Naive thymus-derived CD8-positive, alpha-beta T cell (primary cell): ENCODE measurements at places on chromosomes 6 and 20. TPM values are rescaled to one million over a fixed set of nuclear protein-coding genes. Genes with fewer than 3 reads are reported as not detected.
A peak's percentile ranks its signal among the peaks of the same experiment; 100 is the strongest.

The HS3ST5 gene
- total RNA-seq, result not detected

The DCDC2 gene
- not detected for total RNA-seq

The MRPS18B gene
- total RNA-seq, result 43.1 TPM

The SIGLEC1 gene
- total RNA-seq, result 0.62 TPM

The EYA4 gene
- not detected for total RNA-seq

The ESR1 gene
- 0.49 TPM for total RNA-seq

The PRDM13 gene
- not detected for total RNA-seq

DNA sequence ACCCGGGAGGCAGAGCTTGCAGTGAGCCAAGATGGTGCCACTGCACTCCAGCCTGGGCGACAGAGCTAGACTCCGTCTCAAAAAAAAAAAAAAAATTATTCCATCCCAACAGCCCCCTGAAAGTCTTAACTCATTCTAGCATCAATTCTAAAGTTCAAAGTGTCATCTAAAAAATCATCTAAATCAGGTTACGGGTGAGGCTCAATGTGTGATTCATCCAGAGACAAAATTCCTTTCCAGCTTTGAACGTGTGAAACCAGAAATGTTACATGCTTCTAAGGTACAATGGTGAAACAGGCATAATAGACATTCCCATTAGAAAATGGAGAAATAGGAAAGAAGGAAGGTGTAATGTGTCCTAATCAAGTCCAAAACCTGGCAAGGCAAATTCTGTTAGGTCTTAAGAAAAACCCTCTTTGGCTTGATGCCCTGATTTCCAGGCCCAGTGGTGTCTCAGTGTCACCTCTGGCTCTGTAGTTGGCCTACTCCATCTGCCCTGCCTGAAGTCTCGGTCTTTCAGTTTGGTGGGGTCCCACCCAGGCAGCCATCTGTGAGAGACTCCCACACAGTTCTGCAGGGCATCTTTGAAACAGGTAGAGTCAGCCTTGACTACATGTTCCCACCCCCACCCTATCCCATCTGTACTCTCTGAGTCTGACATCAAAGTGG lies 43.5 kb downstream of the HFE start:
- peaks cover 56% of the 10 kb centered on the region for H3K4me1 ChIP-seq
- DNase-seq, result no peak
- no peak overlapping the region for H3K4me3 ChIP-seq
- peaks cover 13% of the 10 kb centered on the region for H3K36me3 ChIP-seq

- H3K27ac ChIP-seq, result no peak overlapping the region
- H3K36me3 ChIP-seq, result peaks cover 13% of the 10 kb centered on the region
- H3K4me3 ChIP-seq, result no peak overlapping the region
- peaks cover 23% of the 10 kb centered on the region for H3K27me3 ChIP-seq
Measured at GRCh38 chr6:105628156-105628860, 225.4 kb upstream of the PREP start.

- no peak overlapping the region for H3K4me3 ChIP-seq
- no peaks in the 10 kb centered on the region for H3K4me1 ChIP-seq
- H3K27ac ChIP-seq, result no peak overlapping the region
Measured at GRCh38 chr6:164871783-164872182, 437.6 kb downstream of the C6orf118 start.

- H3K27ac ChIP-seq, result no peak overlapping the region
- no peaks in the 10 kb centered on the region for H3K36me3 ChIP-seq
- H3K27me3 ChIP-seq, result no peaks in the 10 kb centered on the region
- no peak for DNase-seq
Measured at GRCh38 chr6:124490122-124490521, 472.1 kb upstream of the RNF217 start.

GRCh38 chr6:161100072-161100471 lies 108.5 kb downstream of the MAP3K4 start:
- H3K27me3 ChIP-seq, result no peaks in the 10 kb centered on the region
- no peak overlapping the region for H3K27ac ChIP-seq
- H3K4me1 ChIP-seq, result peaks cover 2% of the 10 kb centered on the region
- no peak overlapping the region for H3K4me3 ChIP-seq
- no peak for DNase-seq
- H3K36me3 ChIP-seq, result peaks cover 23% of the 10 kb centered on the region

DNA sequence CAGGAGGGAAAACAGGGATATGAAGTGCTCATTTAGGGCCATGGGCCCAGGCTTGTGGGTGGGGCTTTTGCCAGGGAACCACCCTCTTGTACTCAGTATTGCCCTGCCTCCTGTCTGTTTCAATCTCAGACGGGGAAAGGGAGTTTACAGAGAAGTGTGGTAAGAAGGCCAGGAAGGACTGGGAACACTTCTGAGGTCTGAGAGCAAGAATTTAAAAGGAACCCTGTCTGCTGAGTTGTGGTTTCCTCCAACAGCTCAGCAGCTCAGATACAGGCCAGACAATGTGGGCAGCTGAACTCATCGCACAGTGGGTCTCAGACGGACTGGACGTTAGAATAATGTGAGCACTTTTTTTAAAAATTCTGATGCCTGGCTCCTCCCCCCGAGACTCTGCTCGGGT lies 354.1 kb upstream of the ARID1B start:
- H3K27me3 ChIP-seq, result no peaks in the 10 kb centered on the region
- peaks cover 34% of the 10 kb centered on the region for H3K4me1 ChIP-seq
- peak overlapping the region; percentile 50 for H3K27ac ChIP-seq
- DNase-seq, result no peak
- H3K36me3 ChIP-seq, result no peaks in the 10 kb centered on the region
- peak overlapping the region; percentile 64 for H3K4me3 ChIP-seq

- peaks cover 3% of the 10 kb centered on the region for H3K27me3 ChIP-seq
- no peaks in the 10 kb centered on the region for H3K36me3 ChIP-seq
- no peak overlapping the region for H3K4me3 ChIP-seq
- H3K27ac ChIP-seq, result no peak overlapping the region
Measured at GRCh38 chr6:168601546-168601945, 160.6 kb downstream of the SMOC2 start.

GRCh38 chr20:63739130-63740069 lies at the start of gene SLC2A4RG:
SLC2A4RG (plus strand) TSS chr20:63739776; CDS start chr20:63739913, 137 bp downstream.
- H3K27ac ChIP-seq, result peak within 1 kb of the TSS; percentile 43
- DNase-seq, result peak; percentile 66
- H3K4me1 ChIP-seq, result peaks cover 18% of the 10 kb centered on the region
- H3K27me3 ChIP-seq, result no peaks in the 10 kb centered on the region
- peaks cover 15% of the 10 kb centered on the region for H3K36me3 ChIP-seq

GRCh38 chr20:17939622-17940223 lies 28.9 kb downstream of the SNX5 start:
- peaks cover 41% of the 10 kb centered on the region for H3K36me3 ChIP-seq
- H3K27ac ChIP-seq, result no peak overlapping the region
- no peak overlapping the region for H3K4me3 ChIP-seq
- DNase-seq, result no peak
- H3K27me3 ChIP-seq, result no peaks in the 10 kb centered on the region
- peaks cover 11% of the 10 kb centered on the region for H3K4me1 ChIP-seq

DNA sequence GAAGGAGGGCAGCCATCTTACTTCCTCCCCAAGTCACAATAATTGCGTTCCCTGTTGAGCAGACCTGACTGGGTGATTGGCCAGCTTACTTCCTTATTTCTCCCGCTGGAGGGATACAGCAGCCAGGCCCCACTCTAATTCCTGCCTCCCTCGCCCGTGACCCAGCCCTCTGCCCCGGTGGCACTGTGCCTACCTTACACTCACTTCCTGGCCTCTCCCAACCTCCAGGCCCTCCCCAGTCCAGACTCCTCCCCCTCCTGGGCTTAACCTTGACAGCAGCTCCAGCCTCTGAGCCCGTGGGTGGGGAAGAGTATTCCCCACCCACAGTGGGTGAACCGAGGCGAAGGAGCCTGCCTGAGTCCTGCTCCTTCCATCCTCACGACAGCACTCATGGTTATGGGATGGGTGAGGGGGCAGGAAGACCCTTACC lies 3.0 kb downstream of the BAK1 start:
- DNase-seq, result no peak
- peaks cover 2% of the 10 kb centered on the region for H3K36me3 ChIP-seq
- no peak overlapping the region for H3K27ac ChIP-seq
- H3K27me3 ChIP-seq, result no peaks in the 10 kb centered on the region
- H3K4me3 ChIP-seq, result peak overlapping the region; percentile 94

- H3K36me3 ChIP-seq, result peaks cover 13% of the 10 kb centered on the region
- DNase-seq, result no peak
- peaks cover 2% of the 10 kb centered on the region for H3K4me1 ChIP-seq
- no peak overlapping the region for H3K4me3 ChIP-seq
- H3K27ac ChIP-seq, result no peak overlapping the region
- H3K27me3 ChIP-seq, result no peaks in the 10 kb centered on the region
Measured at GRCh38 chr6:20924911-20925543, 390.8 kb downstream of the CDKAL1 start.

DNA sequence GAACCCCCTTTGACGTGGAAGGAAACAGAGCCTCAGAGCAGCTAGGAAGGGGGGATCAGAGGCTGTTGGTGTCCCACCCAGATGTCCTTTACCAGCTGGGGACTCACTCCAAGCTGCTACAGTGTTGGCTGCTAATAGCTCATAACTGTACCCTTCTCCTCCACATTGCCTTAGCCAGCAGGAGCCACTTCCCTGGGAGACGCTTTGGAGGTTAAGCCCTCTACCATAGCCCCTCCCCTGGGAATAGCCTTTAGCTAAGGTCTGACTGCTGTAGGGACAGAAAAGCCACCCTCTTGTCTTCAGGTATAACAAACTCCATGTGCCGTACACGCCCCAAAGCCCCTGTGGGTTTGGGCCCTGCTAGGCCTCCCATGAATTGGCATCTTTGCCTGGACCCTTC lies 238.6 kb downstream of the LRFN2 start:
- no peak overlapping the region for H3K4me3 ChIP-seq
- no peaks in the 10 kb centered on the region for H3K4me1 ChIP-seq
- no peak overlapping the region for H3K27ac ChIP-seq
- no peak for DNase-seq
- no peaks in the 10 kb centered on the region for H3K36me3 ChIP-seq

DNA sequence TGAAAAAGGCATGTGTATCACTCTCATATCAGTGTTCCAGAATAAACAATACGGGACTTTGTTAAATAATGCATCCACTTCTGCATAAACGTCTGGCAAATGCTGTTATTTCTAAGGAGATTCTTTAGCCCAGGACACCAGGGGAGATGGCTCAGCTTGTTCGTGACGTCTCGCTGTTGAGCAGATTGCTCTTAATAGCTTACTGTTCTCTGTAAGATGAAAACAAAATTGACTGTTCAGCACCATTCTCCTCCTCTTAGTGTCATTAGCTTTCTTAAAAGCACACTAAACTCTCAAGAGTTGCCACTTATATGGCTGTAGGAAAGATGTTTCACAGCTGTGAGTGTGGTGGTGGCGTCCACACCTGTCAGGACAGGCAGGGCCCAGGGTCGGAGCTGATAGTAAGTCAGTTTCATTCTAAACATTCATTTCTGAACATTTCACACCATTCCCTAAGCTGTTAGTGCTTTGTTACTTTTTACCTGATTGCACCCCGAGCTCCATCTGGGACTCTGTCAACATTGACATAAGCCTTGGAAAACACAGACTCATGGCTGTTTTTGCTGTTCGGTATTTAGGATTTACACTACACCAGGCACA lies 132.1 kb downstream of the ZDHHC14 start:
- H3K27ac ChIP-seq, result no peak overlapping the region
- no peak for DNase-seq
- H3K4me1 ChIP-seq, result peaks cover 17% of the 10 kb centered on the region
- no peak overlapping the region for H3K4me3 ChIP-seq
- no peaks in the 10 kb centered on the region for H3K27me3 ChIP-seq

GRCh38 chr6:170075659-170076223 lies 215.1 kb downstream of the DLL1 start:
- DNase-seq, result peak; percentile 12
- no peak overlapping the region for H3K4me3 ChIP-seq
- H3K27me3 ChIP-seq, result peaks cover 7% of the 10 kb centered on the region

GRCh38 chr20:38665506-38666285 lies 58.6 kb upstream of the SLC32A1 start:
- no peaks in the 10 kb centered on the region for H3K36me3 ChIP-seq
- no peak overlapping the region for H3K4me3 ChIP-seq
- no peak overlapping the region for H3K27ac ChIP-seq
- no peaks in the 10 kb centered on the region for H3K4me1 ChIP-seq
- H3K27me3 ChIP-seq, result peaks cover 28% of the 10 kb centered on the region
- DNase-seq, result no peak

DNA sequence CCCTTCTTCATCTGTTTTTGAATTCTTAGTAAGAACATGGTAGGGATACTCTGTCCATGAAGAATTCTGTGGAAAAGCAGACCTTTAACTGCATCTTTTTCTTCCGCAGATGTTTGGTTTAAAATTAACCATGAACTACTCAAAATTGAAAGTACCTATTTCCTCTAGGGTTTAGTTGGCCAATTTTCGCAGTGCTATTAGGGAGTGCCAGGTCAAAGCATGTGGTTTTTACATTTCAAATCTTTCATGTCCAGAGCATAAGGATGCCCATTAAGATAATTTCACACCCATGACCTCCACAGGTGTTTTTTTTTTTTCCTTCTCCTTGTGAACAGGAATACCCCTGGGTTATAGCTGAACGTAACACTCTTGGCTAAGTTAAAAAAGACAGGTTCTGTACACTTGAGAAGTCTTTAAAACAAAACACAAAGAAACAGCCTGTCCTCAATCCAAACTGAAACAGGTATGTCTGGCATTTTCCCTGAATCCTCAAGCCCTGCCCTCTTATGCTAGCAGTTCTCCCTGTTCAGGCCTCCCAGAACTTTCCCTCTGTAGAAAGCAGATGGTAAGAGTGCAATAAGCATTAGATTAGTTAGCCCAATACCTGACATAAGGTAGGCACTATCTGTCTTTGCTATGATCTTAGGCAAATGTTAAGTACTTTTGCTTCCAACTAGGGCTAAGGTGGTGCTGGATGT lies 67.1 kb downstream of the ELOVL5 start:
- H3K36me3 ChIP-seq, result peaks cover 56% of the 10 kb centered on the region
- H3K27ac ChIP-seq, result no peak overlapping the region
- peaks cover 13% of the 10 kb centered on the region for H3K4me1 ChIP-seq
- H3K27me3 ChIP-seq, result no peaks in the 10 kb centered on the region
- DNase-seq, result no peak
- H3K4me3 ChIP-seq, result no peak overlapping the region

DNA sequence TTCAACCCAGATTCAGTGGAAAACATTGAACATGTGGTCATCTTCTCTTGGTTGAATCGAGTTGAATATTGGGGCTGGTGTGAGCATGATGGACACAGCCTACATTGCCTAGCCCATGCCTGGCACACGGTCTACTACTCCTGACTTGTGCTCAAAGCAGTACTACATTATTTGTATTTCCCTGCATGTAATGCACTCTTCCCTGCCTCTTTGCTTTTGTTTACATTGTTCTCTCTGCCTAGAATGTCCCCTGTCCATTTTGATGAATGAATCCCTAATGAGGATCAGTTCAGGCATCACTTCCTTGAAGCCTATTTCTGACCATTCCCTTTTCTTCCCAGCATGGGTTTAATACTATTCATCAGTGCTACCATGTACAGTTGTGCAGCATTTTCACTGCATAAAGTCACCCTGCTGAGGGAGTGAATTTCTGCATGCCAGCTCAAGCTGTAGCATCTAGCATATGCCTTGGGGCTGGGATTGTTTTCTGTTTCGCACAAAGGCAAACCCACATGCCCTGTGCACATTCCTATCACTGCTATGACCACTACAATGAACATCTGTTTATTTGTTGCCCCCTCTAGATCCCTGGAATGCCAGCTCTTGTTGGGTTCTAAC lies 75.3 kb upstream of the CCN6 start:
- H3K4me3 ChIP-seq, result no peak overlapping the region
- no peaks in the 10 kb centered on the region for H3K27me3 ChIP-seq
- H3K4me1 ChIP-seq, result peaks cover 93% of the 10 kb centered on the region
- no peaks in the 10 kb centered on the region for H3K36me3 ChIP-seq
- peak overlapping the region; percentile 35 for H3K27ac ChIP-seq
- DNase-seq, result no peak

GRCh38 chr20:29427201-29428060 lies 1830.0 kb upstream of the DEFB115 start:
- no peak for DNase-seq
- no peak overlapping the region for H3K27ac ChIP-seq
- no peak overlapping the region for H3K4me3 ChIP-seq
- H3K36me3 ChIP-seq, result peaks cover 5% of the 10 kb centered on the region
- no peaks in the 10 kb centered on the region for H3K4me1 ChIP-seq
